ENCODE measurements at places on chromosomes 5 and 9. TPM values are rescaled to one million over a fixed set of nuclear protein-coding genes. Genes with fewer than 3 reads are reported as not detected.

DNA sequence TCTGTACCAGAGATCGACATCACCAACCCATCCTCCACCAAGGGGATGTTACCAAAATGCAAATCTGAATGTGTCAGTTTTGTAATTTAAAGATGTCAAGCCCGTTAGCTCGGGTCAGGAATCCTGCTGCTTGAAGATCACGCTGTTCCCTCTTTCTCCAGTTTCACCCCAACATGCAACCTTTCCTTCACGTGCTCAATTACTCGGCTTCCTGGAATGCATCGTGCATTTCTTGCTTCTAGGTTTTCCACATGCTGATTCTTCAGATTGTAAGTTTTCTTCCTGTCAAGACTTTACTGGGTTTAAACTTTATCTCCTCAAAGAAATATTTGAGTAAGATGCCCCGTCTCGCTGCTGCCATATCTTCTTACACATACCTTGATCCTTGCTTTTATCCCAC lies 209.5 kb upstream of the SNX2 start:
- no peak for DNase-seq

DNA sequence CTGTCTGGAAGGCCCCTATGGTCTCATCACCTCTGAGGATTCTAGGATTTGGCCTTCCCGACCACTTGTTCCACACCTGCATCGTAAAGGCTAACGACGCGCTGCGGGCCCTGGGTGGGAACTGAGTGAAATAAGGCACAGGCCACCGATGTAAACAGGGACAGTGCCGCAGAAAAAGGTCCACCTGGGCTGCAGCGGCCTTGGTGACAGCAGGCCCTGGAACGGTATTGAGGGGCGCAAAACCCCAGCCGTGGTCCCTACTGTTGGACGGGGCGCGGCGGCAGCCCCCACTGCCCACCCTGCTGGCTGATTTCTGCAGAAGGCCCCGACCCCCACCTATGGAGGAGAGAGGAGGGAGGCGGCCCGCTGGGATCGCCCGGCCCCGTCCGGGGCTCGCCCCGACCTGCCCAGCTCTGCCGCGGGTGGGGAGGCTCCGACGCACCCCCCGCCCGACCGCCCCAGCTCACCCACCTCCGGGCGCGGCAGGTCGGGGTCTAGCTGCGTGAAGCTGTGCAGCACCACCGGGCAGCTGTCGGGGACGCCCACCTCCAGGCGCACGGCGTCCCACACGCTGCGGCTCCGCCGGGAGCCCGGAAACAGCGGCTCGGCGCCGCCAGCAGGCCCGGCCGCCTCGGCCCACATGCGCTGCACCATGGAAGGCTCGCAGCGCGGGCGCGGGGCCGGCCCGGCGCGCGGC lies 391 bp downstream of the RALGDS start:
- no peak for DNase-seq

- no peak for DNase-seq
Measured at GRCh38 chr9:13001989-13002580, 227.3 kb downstream of the LURAP1L start.

GRCh38 chr5:111511831-111512374 lies 432 bp downstream of the STARD4 start:
- peak; percentile 68 for DNase-seq

KIAA0825 gene
- total RNA-seq: 10.0 TPM

CARTPT gene
- total RNA-seq: not detected

Data from osteoblast (primary cell).